ENCODE measurements at places on chromosomes 7 and 10. TPM values are rescaled to one million over a fixed set of nuclear protein-coding genes. Genes with fewer than 3 reads are reported as not detected.

Gene SNX13
- 22.8 TPM for total RNA-seq

Gene SORBS1
- 0.50 TPM for total RNA-seq

Gene SKIDA1
- 0.10 TPM for total RNA-seq

Gene SPDYE2B
- total RNA-seq = not detected

Gene TAS2R5
- 0.30 TPM for total RNA-seq

Gene TMEM236
- not detected for total RNA-seq

Gene MYPN
- total RNA-seq = 3.6 TPM

Gene BNIP3
- 94.8 TPM for total RNA-seq

Gene OPN1SW
- total RNA-seq = not detected

Gene H2BK1
- total RNA-seq = not detected

Gene ATP6V0E2
- 60.4 TPM for total RNA-seq

Gene CPA5
- not detected for total RNA-seq

Gene PDGFA
- total RNA-seq = 23.1 TPM

Gene CYP26A1
- not detected for total RNA-seq

Gene PRKG1
- 3.7 TPM for total RNA-seq

Gene UPK3BL2
- total RNA-seq = 4.7 TPM

Gene TRIM74
- not detected for total RNA-seq

Gene IQUB
- total RNA-seq = not detected

Gene BTBD16
- total RNA-seq = not detected

Gene CUTC
- 25.6 TPM for total RNA-seq

Gene ANKRD30A
- total RNA-seq = not detected

Gene MKI67
- 57.1 TPM for total RNA-seq

Gene SPACDR
- 0.85 TPM for total RNA-seq

Gene CUZD1
- 0.47 TPM for total RNA-seq

Gene AKR1C8
- not detected for total RNA-seq

Gene C10orf62
- total RNA-seq = not detected
